Stimulated activated effector memory CD8-positive, alpha-beta T cell treated with anti-CD3 and anti-CD28 coated beads, Interleukin-12 subunit alpha, Interleukin-12 subunit beta, amount 100 ng/mL, for 72 hours (primary cell): ENCODE measurements at places on chromosomes 6 and 20.

- no peak for DNase-seq
Observed at GRCh38 chr6:25403150-25403549, 124.0 kb downstream of the CARMIL1 start.

DNA sequence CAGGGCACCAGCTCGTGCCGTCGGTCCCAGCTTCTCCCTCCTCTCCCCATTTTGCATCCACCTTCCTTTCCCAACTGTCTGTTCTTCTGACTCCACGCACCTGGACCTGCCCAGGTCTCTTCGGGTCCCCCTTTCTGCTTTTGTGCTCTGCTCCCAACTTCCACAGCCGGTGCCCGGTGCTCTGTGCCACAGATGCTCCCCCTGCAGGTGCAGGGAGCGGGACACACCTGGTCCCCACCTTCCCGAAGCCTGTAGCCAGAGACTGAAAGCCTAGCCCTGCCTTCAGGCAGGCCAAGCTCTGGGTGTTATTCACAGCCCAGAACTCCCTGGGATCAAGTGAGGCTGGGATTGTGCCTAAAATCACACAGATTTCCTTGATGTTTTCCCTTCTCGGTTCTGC is 24.6 kb upstream of the BMP7 start:
- no peak for DNase-seq

DNA sequence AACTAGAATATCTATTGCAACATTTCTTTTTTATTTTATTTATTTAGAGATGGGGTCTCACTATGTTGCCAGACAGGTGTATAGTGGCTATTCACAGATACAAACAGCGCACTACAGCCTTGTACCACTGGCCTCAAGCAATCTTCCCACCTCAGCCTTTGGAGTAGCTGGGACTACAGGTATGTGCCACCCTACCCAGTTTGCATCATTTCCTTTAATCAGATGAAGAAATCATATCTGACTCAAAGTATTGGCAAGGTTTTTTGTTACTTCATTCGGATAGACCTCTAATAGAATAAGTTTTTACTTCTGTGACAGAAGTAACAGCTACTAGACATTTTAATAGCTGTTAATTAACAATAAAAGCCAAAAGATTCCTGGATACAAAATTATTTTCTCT is 153.9 kb downstream of the CDK19 start:
- no peak for DNase-seq

DNA sequence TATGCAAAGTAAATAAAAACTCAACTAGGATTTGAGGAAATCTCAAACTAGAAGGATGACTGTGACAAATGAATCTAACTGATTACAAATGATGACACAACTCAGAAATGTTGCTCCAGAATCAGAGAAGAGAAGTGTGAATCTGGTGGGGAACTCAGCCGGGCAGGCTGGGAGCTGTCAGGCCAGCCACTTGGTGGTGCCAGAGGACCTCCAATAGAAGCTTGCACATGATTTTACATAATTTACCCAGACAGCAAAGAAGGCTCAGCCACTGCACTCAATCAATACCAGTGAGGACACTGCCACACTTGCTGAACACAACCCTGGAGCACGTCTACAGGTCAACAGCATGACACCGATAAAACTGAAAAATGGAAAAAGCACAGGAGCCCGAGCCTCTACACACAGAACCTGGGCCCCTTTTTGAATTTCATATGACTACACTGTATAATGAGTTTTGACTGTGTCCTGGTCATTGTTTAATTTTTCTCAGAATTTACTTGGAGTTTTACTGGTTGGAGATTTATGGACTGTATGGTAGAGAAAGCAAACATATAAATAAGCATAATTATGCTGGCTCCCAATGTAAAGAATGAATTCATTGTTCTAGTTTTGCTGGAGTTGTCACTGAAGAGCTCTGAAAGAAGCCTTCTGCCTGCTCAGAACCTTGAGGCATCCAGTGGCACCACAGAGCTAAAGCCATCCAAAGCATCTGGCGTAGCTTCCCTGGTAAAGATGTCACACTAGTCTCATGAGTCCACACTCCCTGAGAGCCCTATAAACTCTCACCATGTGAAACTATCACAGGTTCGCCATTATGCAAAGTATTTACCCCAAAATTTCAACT is 296.5 kb downstream of the THBS2 start:
- no peak for DNase-seq

GRCh38 chr6:43584892-43585570 is 9.0 kb downstream of the POLH start:
- DNase-seq = no peak

GRCh38 chr20:60453388-60454246 is 495.4 kb downstream of the CDH26 start:
- DNase-seq = no peak

- peak; percentile 82 for DNase-seq
Observed at GRCh38 chr20:32539817-32540675, 45.1 kb downstream of the NOL4L start.

DNA sequence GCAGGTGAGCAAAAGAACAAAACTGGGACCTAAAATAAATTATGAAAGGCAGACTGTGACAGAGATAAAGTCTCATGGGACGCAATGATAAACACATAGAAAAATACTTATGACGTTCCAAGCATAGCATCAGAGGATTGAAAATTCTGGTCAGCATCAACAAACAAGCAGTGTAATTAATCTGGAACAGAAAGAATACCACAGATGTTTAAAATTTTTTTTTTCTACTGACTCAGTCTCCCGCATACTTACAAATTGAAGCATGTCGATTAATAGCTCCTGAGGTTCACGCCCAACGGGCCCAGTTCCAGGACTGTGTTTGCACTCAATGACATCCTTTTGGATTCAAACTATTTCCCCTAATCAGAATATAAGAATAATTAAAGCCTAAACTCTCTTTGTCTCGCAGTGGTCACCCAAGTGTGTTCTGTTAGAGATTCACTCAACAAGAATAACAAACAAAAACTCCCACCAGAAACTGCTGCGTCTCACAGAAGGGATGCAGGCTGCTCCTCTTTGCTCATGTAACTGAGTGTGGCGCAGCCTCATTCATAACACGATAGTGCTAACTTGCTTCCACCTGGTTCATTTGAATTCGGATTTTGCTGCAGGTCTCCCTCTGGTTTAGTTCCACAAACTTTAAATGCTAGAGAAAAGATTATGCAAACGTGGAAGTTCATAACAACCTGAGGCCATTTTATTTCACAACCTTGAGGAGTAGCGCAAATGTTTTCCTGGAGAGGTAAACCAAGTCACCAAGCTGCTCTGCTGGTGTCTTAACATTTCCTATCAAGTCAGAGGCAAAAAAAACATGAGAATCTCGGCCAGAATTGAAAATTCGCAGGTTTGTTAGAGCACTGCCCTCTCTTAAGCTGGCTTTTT is 69.0 kb upstream of the CITED2 start:
- no peak for DNase-seq

GRCh38 chr20:11247046-11248010 is 573.5 kb upstream of the JAG1 start:
- no peak for DNase-seq

DNA sequence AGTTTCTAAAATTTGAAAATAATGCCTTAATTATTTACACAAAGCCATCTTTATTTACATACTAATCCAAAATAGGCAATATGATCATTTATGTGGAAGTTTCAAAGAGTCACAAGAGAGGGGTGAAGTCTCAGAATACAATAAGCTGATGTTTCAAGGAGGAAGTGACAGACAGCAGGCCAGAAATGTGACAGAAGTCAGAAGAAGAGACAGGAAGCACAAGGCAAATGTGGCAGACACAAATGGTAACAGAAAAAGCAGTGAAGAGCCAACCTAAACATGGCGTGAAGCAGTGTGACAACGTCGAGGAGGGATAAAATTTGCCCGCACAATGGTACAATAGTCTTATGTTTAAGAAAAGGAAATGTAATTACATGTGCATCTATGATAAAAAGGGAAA is 59.8 kb downstream of the SHPRH start:
- DNase-seq = no peak
